ENCODE measurements at places on chromosomes 7 and 10. TPM values are rescaled to one million over a fixed set of nuclear protein-coding genes. Genes with fewer than 3 reads are reported as not detected.

DNA sequence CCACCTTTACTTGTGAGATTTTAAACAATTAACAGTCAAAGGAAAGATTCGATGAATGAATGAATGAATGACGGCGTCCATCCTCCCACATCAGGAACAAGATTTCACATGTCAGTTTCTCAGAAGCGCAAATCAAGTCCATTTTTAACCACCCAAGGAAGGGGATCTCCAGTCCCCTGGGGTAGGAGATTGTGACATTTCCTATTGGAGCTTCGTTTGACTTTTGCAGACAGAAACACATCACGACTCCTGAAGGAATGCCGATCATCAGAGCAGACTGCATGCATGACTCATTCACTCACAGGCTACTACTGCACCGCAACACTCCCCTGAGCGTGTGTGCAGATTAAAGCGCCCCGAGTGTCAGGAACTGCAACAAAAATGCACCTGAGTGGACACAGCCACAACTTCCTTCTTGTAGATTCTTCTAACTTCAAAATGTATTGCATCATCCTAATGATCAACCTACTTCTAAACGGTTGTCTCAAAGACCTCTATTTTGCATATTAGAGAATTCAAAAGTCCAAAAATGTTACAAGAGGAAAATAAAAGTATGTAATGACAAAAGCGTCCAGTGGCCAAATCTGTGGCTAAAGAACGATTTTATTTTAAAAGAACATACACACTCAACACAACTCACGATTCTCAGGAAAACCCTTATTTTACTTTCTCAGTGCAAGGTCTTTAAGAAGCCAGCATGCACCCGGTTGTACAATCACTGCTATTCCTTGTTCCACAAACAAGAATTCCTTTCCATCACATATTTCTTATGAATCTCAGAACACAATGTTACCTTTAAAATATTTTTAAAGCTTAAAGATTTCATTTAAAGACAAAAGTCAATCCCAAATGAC, 172.6 kb downstream of the FAM107B start:
- no peak for DNase-seq

DNA sequence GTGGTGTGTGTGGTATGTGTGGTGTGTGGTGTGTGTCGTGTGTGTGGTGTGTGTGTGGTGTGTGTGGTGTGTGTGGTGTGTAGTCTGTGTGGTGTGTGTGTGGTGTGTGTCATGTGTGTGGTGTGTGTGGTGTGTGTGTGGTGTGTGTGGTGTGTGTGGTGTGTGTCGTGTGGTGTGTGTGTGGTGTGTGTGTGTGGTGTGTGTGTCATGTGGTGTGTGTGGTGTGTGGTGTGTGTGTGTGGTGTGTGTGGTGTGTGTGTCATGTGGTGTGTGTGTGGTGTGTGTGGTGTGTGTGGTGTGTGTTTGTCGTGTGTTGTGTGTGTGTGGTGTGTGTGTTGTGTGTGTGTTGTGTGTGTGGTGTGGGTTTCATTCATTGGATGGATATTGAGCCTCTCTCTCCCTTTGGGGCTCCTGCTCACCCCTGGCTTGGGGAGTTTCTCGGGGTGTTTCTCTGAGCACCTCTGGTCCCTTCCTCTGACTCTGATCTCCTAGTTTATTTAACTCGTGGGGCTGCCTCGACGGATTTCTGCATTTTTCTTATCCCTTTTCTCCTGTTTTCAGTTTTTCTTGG, 145.8 kb downstream of the DNAJB6 start:
- DNase-seq: no peak

DNA sequence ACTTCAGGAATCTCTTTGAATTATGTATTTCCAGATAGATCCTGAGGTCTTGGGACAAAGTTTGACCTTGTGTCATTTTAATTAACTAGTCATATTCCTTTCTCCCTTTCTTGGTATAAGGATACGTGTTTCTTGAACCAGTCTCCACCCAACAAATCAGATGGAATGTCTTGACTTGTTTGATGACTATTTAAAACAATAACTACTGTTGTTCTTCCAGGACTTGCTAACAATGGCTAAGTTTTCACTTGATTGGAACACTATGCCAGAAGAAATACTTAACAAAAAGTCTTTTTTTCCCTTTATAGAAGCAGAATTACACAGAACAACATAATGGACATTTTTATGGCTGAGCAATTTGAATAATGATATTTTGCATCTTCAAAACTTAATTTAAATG, 43.0 kb upstream of the WIPF3 start:
- no peak for DNase-seq

GRCh38 chr10:102419269-102420180, 940 bp upstream of the PSD start:
- DNase-seq: peak; percentile 81

DNA sequence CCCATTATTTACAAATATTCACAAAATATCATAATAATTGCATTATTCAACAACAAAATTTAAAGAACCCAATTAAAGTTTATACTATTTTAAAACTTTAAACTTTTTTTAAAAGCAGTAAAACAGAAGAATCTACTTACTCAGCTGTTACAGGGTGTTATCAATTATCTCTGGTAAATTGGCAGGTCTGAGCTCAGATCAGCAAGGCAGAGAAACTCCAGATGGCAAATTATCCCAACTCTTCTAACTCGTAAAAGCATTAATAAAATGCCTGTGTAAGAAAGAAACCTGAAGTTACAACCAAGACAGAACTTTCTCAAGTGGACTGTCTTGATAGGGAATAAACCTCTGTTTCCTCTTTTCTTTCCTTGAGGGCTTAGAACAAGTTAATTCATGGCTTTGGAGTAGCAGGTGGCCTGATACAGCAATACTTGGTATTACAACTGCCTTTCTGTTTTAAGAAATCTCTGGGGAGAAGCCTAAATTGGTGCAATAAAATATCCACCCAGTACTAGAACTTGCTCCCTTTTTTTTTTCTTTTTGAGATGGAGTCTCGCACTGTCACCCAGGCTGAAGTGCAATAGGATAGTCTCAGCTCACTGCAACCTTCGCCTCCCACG, 275.3 kb upstream of the MKLN1 start:
- no peak for DNase-seq

- no peak for DNase-seq
Measured at GRCh38 chr10:119333146-119333792, 125.9 kb downstream of the GRK5 start.

DNA sequence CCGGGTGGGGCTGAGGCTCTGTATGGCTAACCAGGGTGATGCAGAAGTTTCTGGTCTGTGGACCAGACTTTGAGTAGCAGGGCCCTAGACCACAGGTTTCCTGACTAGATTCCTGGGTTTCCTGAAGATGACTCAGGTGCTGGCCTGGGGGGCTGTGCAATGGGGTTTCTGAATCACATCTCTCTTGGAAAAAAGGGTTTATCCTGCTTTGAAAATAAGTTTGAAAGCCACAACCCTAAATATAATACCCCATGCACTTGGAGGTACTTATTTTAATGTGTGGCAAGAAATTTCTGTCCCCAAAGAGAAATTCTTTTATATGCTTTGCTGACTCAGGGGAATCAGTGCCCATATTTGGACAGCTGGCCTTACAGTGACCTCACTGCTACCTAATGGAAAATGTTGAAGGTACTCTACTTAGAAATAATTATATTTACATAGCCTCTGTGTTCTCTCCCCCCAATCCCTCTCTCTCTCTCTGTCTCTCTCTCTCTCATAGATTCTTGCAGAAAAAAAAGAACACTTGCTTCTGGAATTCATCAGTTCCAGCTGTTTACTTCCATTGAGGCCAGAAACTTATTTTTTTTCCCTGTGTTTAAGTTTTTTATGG, 184.4 kb upstream of the LYZL2 start:
- peak; percentile 79 for DNase-seq

- peak; percentile 15 for DNase-seq
Measured at GRCh38 chr7:73741600-73741999, 3.0 kb upstream of the ABHD11 start.

GRCh38 chr10:93383562-93383981, 98.6 kb downstream of the MYOF start:
- no peak for DNase-seq

GRCh38 chr7:129517931-129518330, 15.6 kb downstream of the SMKR1 start:
- no peak for DNase-seq

GRCh38 chr7:55194522-55194921, 170.6 kb upstream of the LANCL2 start:
- DNase-seq: no peak

DNA sequence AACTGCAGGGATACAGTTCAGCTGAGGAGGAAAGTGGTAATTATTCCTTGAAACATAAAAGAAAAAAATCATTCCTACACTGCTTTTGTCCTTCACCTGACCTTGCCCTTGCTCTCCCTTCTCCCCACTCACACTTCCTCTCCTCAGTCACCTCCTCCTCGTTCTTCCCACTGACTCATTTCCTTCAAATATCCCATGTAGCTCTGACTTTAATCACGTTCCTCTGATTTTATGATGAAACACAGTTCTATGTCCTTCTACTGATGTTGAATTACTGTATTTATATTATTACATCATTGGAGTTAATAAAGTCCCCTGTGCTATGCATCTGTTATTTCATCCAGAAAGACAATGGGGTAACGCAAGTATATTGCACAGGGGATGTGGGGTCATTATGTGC, 575.6 kb downstream of the POM121L12 start:
- DNase-seq: no peak

- DNase-seq: no peak
Measured at GRCh38 chr7:3094701-3095445, 51.2 kb upstream of the CARD11 start.

DNA sequence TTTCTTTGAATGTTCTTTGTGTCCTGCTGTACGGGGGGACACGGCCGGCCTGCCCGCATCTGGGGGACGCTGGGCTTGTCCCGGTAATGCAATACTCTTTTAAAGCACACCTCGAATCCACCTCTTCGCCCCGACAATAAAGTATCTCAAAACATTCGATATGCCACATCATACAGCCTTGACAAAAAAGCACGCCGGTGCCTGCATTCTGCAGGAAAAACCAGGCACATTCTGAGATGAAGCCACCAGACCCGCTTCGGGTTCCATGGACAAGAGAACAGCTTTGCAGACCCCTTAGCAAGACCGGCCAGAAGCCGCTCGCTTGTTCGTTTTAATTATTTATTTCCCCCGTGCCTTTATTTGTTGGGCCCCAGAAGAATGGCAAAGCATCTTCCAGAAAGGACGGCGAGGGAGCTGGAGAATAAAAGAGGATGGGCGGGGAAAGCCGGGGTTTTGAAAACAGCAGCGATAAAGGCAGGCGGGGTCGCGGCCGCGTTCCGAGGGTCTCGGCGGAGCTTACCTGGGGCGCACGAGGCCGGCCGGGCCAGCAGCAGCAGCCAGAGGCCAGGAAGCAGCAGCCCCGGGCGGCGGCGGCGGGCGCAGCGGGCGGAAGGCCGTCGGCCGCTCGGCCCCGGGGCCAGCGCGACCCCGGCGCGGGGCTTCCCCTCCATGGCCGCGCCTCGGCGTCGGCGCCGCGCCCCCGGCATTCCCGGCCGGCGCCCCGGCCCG, 462 bp downstream of the KIAA1549 start:
- peak; percentile 47 for DNase-seq

PRKAR2B gene
- total RNA-seq: 10.9 TPM

All from tongue (tissue), 3 donors.